NCI-H187 (cell line): ENCODE measurements at places on chromosomes 11 and 22.
A peak's percentile ranks its signal among the peaks of the same experiment; 100 is the strongest.

DNA sequence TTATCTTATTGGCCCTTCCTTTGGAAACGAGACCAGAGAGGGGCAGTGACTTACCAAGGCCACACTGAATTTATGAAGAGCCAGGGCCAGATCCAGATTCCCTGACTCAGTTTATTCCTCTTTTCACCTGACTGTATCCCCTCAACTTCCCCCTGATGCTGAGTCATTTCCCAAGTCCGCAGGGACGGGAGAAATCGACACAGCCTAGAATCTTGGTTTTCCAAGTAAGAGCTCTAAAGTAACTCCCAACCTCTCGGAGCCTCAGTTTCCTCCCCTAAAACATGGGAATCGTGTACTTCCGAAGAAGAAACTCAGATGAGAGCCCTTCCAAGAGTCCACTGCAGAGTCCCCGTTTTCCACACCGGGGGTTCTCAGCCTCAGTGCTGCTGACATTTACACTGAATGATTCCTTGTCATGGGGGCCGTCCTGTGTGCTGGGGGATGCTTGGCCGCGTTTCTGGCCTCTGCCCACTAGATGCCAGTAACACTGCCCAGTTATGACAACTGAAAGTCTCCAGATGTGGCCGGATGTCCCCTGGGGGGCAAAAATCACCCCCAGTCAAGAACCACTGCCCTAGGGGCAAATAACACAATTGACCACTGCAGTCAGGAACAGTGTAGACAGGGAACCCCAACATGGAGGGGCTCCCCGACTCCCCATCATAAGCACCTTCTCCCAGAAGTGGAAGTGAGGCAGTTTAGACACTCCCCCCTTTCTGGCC lies 11.2 kb downstream of the MPST start:
- no peak for DNase-seq

GRCh38 chr22:21719024-21719423 lies 16.6 kb downstream of the YPEL1 start:
- no peak for DNase-seq

GRCh38 chr11:102390667-102391465 lies 43.9 kb downstream of the BIRC2 start:
- no peak for DNase-seq

DNA sequence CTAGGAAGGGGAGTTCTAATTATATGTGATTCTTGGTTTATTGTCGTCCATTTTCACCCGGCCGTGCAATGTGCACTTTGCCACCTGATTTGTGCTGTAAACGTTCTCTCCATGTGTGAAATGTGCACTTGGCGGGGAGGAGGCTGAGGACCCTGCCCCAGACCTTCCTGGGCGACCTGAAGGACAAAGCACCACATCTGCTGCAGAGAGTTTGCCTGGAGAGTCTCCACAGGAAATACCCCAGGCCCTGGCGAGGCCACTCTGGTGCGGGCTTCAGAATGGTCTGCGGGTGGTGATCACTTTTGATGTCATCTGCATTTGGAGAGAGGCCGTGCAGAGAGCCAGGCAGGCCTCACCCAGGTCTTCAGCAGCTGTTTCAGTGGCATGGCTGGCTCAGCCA lies 224.7 kb downstream of the BRD1 start:
- DNase-seq = no peak

- DNase-seq = no peak
Measured at GRCh38 chr22:38177044-38177443, 4.6 kb downstream of the PLA2G6 start.

- DNase-seq = no peak
Measured at GRCh38 chr11:66915046-66915832, 42.9 kb downstream of the PC start.

DNA sequence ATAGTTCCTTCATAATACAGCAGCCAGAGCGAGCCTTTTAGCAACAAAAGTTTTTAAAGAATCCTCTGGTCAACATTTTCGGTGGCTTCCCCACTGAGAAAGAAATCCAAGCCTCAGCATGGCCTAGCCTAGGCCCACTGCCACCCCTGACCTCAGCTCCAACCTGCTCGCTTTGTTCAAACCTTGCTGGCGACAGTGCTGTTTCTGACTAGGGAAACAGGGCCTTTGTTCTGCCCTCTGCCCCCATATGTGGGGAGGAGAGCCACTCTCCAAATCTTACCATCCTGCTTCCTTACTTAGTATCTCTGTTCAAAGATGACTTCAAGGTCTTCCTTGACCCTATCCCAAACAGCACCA lies 95.8 kb downstream of the CCDC83 start:
- DNase-seq = no peak

- no peak for DNase-seq
Measured at GRCh38 chr22:36701965-36702621, 1.5 kb downstream of the CACNG2 start.

DNA sequence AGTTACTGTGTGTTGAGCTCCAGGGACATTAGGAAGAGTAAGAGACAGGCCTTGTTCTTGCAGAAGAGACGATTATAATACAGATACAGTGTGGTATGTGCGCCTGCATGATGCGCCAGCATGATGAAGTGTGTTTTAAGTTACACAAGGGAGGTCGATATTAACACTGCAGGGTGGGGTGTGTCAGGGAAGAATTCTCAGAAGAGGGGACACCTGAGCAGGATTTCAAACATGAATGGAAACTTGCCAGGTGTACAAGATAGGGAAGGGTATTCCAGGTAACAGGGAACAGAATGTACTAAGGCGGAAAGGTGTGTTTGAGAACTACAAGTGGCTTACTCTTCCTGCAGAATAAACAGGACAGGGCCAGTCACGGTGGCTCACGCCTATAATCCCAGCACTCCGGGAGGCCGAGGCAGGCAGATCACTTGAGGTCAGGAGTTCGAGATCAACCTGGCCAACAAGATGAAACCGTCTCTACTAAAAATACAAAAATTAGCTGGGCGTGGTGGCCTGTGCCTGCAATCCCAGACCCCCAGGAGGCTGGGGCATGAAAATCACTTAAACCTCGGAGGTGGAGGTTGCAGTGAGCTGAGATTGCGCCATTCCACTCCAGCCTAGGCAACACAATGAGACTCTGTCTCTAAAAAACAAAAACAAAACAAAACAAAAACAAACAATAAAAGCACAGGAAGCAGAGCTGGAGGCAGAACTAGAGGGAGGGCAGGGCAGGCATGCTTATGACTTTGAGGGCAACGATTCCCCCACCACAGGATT lies 59.0 kb downstream of the SYN3 start:
- DNase-seq = no peak

DNA sequence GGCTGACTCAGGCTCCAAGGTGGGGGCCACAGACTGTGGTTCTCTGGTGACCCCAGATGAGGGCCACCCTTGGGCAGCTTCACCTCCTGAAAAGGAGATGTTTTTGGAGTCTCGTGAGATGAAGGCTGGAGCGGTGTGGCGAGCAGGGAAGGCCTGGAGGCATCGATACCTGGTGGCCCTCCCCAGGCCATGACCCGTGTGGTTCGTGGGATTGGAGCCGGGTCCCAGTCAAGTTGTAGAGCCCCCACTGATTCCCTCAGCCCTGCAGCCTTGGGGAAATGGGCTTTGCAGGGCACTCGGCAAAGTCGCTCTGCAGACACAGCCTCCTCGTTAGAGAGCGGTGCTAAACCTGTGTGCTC lies 1083.4 kb downstream of the BRD1 start:
- no peak for DNase-seq

GRCh38 chr11:71194710-71195109 lies 57.7 kb downstream of the SHANK2 start:
- DNase-seq = no peak

DNA sequence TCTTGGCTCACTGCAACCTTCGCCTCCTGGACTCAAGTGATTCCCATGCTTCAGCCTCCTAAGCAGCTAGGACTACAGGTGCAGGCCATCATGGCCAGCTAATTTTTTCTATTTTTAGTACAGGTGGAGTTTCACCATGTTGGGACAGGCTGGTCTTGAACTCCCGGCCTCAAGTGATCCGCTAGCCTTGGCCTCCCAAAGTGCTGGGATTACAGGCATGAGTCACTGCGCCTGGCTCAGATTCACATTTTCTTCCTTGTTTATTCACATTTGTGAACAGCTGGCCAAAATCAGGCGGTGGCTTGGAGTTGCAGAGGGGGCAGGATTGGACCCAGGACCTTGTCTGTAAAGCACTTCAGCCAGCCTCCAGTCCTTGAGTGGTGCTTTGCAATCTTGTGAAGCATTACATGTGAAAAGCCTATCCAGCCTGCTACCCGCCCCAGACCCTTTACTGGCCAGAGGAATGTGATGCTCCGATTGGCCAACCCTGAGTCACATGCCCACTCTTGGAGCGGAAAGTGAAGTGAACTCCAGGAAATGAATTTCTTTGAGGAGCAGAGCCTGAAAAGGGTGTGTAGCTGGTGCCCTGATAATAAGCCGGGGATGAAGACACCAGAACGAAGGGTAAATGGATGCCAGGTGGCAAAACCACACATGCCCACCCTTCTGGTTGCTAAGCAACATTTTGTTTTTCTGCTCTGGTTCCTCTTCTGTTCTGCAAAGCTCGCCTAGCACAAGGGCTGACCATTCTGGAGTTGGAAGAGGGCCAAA lies 62.6 kb upstream of the PTPRJ start:
- DNase-seq = peak; percentile 100

DNA sequence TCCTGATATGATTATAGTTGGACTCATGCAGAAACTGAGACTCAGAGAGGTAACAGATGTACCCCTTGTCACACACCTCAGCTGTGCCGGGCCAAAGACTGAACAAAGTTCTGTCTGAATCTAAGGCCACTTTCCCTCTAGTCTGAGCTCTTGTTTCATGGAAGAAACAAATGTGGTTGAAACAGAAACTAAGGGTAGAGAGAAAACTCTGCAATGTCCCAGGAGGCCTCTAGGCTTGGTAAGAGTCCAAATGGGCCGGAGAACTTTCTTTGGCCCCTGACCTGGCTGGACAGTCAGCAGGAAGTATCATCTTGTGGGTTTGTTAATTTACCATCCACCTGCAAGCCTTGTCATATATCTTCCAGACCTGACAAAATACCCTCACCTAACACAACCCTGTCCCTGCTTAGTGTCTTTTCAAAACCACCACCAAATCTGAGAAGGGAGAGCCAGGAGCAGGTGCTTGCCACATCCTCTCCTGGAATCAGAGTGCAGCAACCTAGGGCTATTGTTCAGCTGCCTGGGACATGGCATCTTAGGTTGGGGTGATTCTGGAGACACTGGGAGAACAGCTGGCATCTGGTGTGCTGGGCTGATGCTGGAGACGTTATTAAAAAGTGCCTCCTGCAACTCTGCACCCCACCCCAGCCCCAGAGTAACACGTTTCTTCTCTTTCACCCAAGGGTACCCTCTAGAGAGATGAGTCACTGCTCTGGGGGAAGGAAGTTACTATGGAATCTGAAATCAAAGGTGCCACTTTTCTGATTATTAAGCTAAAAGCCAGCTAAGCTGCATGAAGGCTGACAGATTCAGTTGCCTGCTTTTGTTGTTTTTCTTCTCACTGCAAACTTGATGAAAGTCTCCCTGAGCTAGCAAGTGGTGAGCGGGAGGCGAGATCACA lies 126.3 kb upstream of the TIMP3 start:
- DNase-seq = no peak

DNA sequence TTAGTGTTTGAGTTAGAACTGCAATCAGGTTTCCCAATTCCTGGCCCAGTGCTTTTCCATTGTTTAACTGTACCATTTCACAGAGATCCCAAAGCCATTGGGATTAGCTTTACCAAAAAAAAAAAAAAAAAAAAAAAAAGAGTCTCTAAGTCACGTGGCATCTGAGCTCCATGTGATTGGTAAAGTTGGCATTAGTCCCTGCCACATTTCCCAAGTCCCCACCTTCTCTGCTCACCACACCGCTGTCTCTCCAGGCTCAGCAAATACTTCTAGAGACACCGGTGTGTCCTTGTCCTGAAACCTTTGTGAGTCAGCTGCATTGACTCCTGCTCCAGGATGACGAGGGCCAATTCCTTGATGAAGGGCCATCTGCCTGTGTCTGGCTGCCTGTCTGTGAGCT lies 305.3 kb downstream of the KIRREL3 start:
- no peak for DNase-seq

GRCh38 chr11:57544566-57544965 lies 7.2 kb downstream of the SMTNL1 start:
- no peak for DNase-seq

GRCh38 chr11:2074266-2074825 lies 64.8 kb downstream of the IGF2 start:
- no peak for DNase-seq

DNA sequence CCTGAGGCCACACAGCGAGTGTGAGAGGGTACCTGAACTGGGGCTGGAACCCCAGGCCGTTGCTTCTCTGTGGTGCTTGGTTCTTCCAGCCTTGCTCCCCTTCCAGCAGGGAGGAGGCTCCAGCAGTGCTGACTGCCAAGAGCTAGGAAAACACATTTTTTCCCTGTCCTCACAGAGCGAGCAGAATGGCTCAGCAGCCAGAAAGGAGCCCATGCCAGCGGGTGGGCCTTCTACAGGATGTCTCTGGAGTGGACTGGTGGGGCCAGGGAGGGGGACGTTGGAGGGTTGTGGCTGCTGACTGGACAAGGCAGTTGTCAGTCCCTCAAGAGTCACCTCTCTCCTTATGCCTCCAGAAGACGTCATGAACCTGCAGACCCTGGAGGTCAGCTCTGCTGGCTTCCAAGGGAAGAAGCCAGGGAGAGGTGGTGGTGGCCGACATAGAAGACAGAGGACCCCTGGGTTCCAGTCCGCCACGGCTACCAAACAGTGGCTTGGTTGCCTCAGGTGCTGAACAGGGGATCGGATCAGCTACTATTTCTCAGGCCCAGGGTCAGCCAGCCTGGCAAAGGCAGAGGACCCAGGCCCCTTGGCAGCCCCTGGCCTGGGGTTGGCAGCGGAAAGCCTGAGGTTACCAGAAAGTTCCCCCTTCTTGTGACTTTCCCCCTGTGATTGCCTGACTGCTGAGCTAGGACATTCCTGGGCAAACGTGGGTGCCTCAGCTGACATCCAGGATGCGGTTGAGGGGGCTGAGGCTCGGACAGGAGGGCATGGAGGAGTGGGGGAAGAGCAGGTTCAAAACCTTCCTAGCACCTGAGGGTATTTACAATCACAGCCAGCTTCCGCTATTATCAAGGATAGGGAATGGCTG lies 3.7 kb downstream of the MAFF start:
- DNase-seq = no peak
